GM13976 (cell line): ENCODE measurements at places on chromosomes 4 and X.

DNA sequence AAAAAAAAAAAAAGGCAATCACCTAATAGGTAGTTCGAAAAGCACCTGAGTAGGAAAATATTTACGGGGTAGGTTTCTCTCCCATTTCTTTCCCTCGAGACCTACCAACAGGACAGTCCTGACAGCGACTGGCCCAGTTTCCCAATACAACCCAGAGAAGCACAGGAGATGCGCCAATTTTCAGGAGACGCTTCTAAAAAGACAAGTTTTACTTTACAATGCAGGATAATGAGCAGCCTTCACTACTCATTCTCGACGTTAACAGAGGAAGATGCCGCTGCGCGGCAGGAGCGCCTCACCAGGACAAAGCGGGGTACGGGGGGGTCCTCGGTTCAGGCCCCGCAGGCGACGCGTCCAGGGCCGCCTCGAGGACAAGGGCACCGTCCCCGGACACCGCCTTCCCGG, 708 bp downstream of the BCLAF3 start:
- peak; percentile 37 for DNase-seq

DNA sequence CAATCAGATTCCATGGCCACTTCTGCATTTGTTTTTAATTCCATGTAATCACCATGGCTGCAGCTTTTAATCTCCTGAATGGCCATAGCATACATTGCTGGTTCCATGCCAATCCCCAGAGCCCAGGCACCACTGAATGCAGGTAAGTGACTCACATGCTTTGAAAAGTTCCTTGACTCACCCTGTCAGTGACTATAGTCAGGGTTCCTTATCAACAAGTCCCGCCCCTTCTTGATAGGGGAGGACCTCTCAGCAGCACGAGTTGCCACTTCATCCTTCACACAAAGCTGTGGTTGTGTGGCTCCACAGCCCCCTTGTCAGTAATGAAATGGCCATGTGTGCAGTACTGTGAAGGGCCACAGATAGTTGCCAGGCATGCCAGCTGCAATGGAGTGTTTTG, 516.6 kb downstream of the PPARGC1A start:
- DNase-seq = no peak

DNA sequence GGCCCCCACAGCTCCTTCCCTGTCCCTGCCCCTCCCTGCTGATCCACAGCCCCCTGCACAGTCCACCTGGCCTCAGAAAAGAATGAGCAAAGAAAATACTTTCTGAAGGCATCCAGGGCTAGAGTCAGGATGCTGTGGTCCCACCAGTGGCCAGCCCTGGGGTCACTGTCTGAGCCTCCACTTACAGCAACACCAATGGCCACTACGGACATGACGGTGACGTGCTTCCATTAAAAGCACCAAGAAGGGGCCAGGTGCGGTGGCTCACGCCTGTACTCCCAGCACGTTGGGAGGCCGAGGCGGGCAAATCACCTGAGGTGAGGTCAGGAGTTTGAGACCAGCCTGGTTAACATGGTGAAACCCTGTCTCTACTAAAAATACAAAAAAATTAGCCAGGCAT, 4.0 kb downstream of the JAKMIP1 start:
- no peak for DNase-seq

- DNase-seq = no peak
Observed at GRCh38 chr4:23533859-23534258, 356.0 kb downstream of the PPARGC1A start.

- no peak for DNase-seq
Observed at GRCh38 chr4:22720091-22720490, 27.4 kb downstream of the GBA3 start.

- DNase-seq = no peak
Observed at GRCh38 chr4:107376293-107376692, 340.2 kb upstream of the DKK2 start.

DNA sequence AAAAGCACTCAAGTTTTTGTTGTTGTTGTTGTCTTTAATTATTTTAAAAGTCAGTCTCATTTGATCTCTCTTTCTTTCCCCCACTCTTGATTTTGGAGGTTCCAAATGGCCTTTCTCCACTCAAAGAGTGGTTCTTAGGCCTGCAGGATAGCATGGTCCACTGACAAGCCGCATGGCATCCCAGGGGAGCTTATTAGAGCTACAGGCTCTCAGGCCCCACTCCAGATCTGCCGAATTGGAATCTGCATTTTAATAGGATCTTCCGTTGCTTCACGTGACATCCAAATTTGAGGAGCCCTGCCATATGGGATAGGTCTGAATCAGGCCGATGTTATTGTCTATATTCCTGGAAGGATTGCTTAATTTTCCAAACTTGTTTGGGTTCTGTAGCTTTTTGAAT, 72.1 kb downstream of the CPE start:
- DNase-seq = no peak

- DNase-seq = no peak
Observed at GRCh38 chrX:31058284-31058683, 13.6 kb downstream of the FTHL17 start.

DNA sequence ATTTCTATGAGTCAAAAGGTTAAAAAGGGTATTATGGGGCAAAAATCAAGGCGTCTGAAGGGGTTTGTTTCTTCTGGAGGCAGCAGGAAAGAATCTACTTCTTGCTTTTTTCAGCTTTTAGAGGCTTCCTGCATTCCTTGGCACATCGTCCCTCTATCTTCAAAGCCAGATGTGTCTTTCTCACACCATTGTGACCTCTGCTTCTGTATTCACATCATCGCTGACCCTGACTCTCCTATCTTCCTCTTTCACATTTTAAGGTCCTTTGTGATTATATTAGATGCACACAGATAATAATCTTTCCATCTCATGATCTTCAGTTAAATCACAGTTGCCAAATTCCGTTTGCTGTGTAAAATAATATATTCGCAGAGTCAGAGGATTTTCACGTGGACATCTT, 112.7 kb downstream of the PPP4R3C start:
- no peak for DNase-seq

GRCh38 chrX:71637253-71637618, 18.9 kb upstream of the CXCR3 start:
- DNase-seq = no peak

- no peak for DNase-seq
Observed at GRCh38 chr4:17535242-17535641, 20.3 kb downstream of the CLRN2 start.

GRCh38 chr4:177356206-177356605, 46.5 kb downstream of the NEIL3 start:
- DNase-seq = no peak

DNA sequence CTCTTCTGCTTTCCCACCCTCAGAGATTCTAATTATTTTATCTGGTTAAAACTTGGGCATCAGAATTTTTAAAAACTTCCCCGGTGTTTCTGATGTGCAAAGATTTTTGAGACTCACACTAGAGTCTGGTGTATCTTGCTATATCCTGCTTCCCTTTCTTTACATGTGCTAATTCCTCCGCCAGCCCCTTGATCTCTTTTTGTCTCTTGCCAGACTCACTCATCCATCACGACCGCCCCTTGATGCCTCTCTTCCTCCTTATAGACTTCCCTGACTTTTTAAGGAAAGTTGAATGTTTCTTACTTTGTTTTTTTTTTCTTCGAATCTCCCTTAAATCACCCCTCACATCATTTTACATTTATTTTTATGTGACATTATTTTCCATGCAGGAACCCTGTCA, 274.9 kb upstream of the PITX2 start:
- no peak for DNase-seq

GRCh38 chr4:61199873-61200186, 296 bp upstream of the ADGRL3 start:
- DNase-seq = no peak

DNA sequence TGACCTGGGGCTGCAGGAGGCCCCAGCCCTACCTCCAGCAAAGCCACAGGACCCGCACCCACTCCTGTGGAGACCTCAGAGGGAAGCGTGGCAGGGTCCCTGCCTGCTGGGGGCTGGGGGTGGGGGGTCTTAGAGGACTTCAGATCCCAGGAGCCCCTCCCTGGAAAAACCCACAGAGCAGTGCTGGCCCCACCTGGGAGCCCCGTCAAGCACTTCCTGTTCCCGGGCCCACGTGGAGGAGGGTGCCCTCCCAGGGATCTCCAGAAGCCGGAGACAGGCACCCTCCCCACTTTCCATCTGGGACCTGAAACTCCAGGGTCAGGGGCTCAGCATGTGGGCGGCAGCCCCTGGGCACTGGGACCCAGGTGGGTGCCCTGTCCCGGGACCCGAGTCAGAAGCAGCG, 32.0 kb downstream of the TACC3 start:
- no peak for DNase-seq

DNA sequence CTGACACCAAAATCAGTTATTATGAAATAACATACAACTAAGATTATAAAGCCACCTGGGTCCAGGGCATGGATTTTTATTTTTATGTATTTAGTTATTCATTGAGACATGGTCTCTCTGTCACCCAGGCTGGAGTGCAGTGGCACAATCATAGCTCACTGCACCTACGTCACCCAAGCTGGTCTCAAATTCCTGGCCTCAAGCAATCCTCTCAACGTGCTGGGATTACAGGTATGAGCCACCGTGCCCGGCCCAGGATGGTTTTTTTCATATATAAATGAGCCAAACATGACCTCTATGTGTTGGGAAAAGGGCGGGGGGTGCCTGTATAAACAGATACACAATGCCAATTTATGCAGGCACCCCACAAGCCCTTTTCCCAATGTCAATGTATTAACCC, 24.6 kb downstream of the ZNF630 start:
- DNase-seq = no peak

- DNase-seq = no peak
Observed at GRCh38 chr4:100075486-100076270, 114.6 kb downstream of the DDIT4L start.

GRCh38 chrX:12984603-12985319, 9.9 kb downstream of the TMSB4X start:
- DNase-seq = no peak

- peak; percentile 38 for DNase-seq
Observed at GRCh38 chr4:40976343-40976742, 226.6 kb downstream of the NSUN7 start.

DNA sequence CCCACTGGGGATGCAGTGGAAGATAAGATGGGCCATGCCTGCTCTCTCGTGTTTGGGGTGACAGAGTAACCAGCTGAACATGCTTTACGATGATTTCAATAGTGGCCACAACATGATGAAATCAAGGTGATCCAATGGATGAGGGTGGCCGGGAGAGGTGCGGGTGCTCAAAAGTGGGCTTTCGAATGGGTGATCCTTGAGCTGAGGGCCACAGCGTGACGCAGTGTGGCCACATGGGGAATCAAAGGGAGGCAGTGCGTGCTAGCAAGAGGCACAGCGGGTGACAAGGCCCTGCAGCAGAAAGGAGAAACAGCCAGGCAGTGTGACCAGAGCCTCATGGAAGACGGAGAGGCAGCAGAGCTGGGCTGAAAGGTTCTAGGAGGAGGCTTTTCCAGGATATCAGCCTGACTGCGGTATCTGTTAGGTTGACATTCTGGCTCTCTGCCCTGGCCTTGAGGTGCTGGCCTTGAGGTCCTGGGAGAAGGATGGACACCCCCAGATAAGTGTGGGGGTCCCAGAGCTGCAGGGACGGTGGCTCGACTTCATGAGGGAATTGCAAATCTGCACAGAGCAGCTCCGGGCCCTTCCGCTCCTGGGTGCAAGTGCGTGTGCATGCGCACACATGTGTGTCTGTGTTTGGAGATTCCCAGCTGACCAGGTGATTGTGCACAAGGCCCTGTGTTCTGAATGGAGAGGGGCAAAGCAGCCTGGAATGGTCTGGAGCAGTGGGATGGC, 38.0 kb upstream of the GPR78 start:
- DNase-seq = no peak

DNA sequence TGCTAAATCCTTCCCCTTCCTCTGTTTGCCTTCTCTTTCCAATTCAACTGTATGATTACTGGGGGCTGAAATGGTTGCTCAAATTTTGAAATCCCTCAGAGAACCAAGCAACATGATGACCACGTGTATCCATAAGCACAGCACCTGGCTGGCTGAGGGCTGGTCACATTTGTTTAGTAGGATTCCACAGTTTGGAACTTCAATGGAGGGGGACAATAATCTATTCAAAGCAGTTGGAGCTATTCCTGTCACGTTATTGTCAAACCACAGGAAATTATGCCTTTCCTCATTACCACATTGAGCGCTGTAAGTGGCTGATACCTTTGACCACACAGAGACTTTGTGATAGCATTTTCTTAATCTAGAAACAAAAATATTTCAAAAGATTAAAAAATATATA, 7.0 kb downstream of the TMSB4X start:
- DNase-seq = no peak

DNA sequence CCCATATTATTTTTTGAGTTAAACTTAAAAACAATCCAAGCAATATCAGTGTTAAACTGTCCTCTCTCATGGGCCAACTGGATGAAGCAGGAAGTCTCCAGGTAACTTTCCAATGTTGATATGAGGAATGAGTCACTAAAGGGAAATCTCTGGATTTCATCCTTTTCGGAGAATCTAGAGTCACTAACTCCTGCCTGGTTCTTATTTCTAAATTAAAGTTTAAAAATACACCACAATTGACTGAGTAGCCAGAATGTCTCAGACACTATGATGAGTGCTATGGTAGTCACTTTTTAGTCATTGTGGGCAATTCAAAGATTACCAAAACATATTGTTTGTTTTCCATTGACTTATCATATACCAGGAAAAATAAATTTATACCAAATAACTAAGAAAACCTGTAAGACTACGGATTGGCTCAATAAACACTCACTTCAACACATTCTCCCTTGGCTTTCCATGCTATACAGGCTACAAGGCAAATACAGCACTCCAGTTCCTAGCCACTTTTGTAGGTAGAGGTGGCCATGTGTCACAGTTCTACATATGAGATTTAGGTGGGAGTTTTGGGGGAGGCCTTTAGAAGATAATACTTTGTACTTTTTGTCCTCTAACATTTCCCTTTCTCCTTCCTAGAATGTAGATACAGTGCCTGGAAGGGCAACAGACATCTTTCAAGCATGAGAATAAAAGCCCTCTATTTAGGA, 8.6 kb downstream of the SLC9B2 start:
- DNase-seq = no peak

- DNase-seq = no peak
Observed at GRCh38 chrX:132559101-132559500, 70.3 kb upstream of the MBNL3 start.

DNA sequence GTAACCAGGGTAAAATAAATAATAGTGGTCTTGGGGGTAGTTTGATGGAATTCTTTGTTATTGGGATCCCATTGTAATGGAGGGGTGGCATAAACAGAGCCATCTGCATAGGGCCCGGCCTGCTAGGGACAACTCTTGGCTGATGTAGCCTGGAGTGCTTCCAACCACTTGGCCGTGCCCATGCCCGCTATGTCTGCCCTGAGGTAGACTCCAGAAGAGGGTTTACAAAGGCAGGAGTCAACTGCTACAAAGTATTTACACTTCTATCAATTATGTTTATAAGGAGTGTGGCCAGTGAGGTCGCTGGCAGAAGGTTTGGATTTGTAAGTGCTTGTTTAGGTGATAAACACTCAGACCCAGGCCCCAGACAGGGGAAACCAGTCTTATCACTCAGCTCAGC, 8.1 kb downstream of the RASL11B start:
- DNase-seq = no peak
